Hematopoietic multipotent progenitor cell treated with erythropoietin and hydrocortisone succinate and interleukin-3 and kit ligand, for 6 days (in vitro differentiated cells): ENCODE measurements at places on chromosomes 12 and 14.

- DNase-seq = peak; percentile 3
Observed at GRCh38 chr12:64056741-64057140, 165.4 kb downstream of the KICS2 start.

DNA sequence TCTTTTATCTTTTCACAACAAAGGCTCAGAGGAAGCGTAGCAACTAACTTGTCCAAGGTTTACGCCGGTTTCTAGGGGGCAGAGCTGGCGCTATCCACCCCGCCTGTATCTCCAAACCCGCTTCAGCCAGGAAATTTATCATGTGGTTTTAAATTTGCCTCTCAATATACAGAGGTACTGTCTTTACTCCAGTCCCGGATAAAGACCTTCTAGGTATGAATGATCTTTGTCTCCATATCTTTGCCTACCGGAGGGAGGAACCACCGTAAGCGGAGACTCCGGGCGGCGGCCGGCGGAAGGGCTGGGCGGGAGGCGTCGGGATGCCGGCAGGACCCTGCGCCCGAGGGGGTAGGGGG, 693 bp upstream of the RIMKLB start:
- peak; percentile 83 for DNase-seq

GRCh38 chr12:104285740-104286515, 17.6 kb upstream of the EID3 start:
- no peak for DNase-seq

DNA sequence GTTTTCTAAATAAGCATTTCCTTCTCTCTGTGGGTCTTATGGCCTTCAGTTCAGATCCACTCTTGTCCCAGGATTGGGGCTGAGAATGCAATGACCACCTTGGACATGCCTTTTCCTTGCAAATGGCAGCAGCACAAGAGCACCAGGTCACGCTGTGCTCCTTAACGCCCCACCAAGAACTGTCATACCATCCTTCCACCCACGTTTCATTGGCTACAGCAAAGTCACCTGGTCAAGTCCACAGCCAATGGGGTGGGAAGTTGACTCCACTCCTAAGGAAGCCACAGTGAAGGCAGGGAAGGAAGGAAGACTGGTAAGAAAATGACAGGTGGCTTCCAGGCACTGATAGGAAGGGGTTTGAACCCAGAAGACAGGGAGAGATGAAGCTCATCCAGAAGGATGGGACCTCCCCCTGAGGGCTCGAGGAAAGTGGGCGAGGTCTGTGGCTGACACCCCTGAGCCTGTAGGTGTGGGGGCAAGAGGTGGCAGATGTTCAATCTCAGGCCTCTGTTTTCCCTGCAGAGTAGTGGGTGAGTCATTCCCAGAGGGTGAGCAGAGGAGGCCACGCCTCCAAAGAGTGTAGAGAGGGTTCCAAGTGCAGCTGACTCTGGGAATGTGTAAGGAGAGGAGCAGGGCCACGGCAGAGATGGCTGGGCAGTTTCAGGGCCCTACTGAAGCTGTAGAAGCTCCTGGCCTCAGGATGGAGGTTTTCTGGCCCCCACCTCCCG, 113.5 kb upstream of the VRK1 start:
- no peak for DNase-seq

- peak; percentile 59 for DNase-seq
Observed at GRCh38 chr12:13941258-13942249, 39.8 kb downstream of the GRIN2B start.

DNA sequence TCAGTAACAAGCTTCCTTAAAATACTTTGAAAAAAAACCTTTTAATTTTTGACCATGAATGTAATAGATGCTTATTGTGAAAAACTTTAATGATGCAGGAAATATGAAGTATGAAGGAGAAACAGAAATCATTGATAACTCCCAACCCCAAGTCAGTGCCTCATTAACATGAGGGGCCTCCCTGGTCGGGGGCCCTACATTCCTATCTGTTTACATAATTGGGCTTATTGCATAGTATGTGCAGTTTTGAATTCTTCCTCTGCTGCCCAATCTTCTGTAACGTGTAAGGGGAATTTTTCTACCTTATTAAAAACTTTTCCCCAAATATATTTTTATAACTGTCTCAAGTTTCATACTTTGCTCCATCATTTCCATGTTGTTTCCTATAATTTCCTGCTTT, 63.0 kb downstream of the SLC25A47 start:
- DNase-seq = no peak

GRCh38 chr14:59090572-59090971, 97.9 kb upstream of the DAAM1 start:
- DNase-seq = no peak

DNA sequence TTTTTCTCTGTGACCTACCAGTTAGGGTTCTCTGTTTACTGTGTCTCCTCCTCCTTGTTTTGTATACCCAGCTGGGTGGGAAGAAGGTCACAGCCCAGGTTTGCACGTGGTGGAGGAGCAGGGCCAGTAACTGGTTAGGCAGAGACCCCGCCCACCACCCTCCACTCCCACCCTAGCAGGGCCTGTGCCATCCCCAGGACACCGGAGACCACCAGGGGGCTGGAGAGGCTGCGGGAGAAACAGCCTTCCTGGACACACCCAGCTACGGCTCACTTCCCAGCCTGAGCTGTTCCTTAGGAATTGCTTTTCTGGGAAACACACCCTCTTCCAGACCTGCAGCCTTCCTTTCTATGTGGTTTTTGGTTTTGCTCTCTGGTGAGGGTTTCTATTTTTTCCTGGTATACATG, 21.1 kb downstream of the BDKRB2 start:
- DNase-seq = no peak

DNA sequence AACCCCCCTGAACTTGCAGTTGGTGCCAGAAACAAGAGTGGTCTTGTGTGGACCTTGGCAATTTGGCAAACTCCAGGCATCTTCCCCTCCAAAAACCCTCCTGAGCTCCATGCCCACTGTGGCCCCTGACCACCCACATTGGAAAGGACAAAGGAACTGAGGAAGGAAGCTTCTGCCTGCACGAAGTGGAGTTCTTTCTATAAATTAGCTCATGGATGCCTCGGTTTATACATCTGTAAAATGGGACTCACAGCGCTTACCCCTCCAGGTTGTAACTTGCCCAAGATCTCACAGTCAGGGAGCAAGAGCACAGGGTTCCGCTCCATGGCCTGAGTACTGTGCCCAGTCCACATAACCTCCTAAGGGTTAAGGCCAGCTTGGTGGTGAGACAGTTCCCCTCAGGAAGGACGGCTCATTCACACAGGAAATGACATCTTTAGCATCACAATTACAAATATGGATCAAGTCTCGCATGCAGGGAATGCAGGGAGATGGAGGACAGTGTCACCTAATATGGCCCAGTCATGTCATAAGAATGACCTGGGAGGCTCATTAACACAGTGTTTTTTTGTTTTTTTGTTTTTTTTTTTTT, 66.6 kb downstream of the CLMN start:
- no peak for DNase-seq

DNA sequence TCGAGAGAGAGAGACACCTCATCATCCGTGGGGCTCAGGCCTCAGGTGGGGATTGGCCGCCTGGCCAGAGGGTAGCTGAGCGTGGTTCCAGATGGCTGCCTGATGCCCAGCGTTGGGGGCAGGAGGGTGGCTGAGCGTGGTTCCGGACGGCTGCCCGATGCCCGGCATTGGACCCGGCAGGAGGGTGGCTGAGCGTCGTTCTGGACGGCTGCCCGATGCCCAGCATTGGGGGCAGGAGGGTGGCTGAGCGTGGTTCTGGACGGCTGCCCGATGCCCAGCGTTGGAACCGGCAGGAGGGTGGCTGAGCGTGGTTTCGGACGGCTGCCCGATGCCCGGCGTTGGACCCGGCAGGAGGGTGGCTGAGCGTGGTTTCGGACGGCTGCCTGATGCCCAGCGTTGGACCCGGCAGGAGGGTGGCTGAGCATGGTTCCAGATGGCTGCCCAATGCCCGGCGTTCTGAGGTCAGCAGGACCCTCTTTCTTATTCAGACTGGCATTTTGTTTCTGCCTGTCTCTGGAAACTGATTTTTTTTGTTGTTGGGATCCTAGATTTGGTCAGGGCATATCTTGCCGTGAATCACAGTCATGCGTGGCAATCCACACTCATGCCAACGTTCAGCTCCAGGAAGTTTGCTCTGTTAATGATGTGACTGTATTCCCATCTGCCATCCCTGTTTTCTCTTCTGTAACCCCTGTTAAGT, 40.7 kb downstream of the GALNT9 start:
- DNase-seq = no peak

- DNase-seq = peak; percentile 45
Observed at GRCh38 chr12:45498645-45499044, 230.9 kb upstream of the ARID2 start.

- no peak for DNase-seq
Observed at GRCh38 chr12:6644903-6645302, 2.3 kb downstream of the ACRBP start.

GRCh38 chr14:91185721-91186120, 58.8 kb downstream of the GPR68 start:
- DNase-seq = no peak

- DNase-seq = no peak
Observed at GRCh38 chr12:7605900-7606465, 59.7 kb downstream of the APOBEC1 start.

GRCh38 chr14:100667656-100668055, 59.0 kb upstream of the DLK1 start:
- DNase-seq = no peak

DNA sequence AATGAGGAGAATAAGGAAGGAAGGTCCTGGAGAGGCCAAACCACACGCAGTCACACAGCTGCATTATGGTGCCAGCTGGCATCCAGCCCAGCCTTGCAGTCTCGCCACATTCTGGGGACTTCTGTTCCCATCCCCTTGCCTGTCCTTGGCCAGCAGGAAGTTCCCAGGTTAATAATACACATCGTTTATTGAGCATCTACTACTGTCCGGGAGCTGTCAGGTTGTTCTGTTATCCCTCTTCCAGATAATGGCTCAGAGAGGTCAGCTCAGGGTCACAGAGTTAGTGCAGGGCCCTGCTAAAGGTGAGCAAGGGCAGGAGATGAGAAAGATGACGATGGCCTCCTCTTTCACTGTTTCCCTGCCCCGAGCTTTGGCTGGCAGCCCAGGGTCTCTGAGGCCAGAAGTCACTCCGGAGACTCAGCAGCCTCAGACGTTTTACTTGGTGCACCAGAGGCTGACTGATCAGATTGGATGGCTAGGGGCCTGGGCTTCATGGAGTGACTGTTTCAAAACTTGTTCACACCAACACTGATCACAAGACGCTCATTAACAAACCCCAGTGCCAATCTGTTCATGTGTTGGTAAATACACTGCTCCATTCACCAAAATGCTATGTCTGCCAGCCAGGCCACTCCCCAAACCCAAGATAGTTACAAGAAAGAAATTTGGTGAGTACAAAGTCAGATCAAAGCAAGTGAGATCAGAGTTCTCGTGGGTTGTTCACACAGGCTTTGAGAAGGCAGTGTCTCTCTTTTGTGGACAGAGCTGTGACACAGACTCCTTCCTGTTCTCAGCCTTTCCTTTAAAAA, 79.2 kb downstream of the B4GALNT3 start:
- DNase-seq = peak; percentile 74

GRCh38 chr12:132249689-132250478, 79.5 kb downstream of the GALNT9 start:
- DNase-seq = no peak

GRCh38 chr12:94109160-94109559, 39.2 kb upstream of the PLXNC1 start:
- DNase-seq = peak; percentile 19

DNA sequence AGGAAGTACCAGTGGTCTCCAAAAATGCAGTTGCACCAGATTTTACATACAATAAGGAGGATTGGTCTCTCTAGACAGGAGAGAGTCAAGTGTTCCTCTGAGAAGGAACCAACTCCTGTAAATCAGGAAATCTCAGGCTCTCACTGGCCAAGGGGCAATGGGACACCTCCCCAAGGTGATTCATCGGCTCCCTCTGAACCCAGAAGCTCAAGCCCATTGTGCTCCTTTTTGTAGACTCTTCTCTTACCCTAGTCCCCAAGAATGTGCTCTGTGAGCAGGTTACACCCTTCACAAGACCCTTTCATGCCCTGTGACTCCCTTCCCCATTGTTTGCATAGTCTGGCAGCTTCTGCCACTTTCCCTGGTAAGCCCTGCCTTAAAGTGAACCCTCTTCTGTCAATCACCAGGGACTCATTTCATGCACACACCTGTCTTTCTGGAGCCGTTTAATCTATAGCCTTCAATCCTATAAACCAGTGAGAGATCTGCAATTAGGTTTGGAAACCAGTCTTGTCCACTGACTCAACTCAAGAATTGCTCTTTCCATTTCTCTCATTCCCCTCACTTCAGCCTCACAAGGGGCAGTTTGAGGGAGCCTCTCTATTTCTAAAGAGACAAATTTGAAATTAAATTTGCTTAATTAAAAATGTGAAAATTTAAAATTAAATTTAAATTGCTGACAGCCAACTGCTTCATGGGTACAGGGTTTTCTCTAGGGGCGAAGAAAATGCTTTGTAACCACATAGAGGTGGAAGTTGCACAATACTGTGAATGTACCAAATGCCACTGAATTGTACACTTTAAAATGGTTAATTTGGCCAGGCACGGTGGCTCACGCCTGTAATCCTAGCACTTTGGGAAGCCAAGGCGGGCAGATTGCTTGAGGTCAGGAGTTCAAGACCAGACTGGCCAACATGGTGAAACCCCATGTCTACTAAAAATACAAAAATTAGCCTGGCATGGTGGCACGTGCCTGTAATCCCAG, 38.3 kb upstream of the LTA4H start:
- peak; percentile 45 for DNase-seq

GRCh38 chr12:28742791-28743190, 406.3 kb upstream of the FAR2 start:
- DNase-seq = no peak

GRCh38 chr12:110791589-110791988, 48.9 kb upstream of the PPP1CC start:
- no peak for DNase-seq

DNA sequence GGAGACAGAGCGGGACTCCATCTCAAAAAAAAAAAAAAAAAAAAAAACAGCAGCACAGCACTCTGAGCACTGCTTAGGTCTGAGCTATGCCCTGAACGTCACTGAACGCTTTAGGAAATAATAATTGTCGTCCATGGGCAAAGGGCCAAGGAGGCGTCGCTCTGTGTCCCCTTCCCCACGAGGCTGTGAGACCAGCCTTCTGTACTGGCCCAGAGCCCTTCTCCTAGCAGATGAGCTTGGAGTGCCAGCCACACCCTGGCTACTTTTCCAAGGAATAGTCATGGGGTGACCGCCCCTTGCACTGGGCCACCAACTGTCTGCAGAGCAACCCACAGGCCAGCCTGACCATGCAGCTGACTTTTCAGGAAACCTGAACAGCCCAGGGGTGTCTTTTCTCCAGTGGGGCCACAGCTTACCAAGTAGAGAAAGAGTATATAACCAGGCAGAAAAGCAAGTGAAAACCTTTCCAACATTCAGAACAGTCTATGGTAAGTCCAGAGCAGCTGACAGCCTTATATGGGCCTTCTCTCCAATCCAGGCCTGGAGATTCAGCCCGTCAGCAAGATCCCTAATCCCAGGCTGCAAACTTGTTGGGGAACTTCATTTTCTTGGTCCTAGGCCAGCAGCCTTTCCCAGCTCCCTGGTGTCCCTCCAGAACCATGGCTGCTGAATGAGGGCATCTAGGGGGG, 28.5 kb downstream of the CD9 start:
- no peak for DNase-seq
